A172 (cell line): ENCODE measurements at places on chromosomes 3 and 15. TPM values are rescaled to one million over a fixed set of nuclear protein-coding genes. Genes with fewer than 3 reads are reported as not detected.

GRCh38 chr3:53218131-53218530, 37.7 kb downstream of the TKT start:
- DNase-seq = no peak

The AADACL2 gene
- total RNA-seq = not detected in 2 replicates

The LRTM1 gene
- not detected in 2 replicates for total RNA-seq

GRCh38 chr3:7285505-7285904, 424.6 kb downstream of the GRM7 start:
- no peak for DNase-seq

DNA sequence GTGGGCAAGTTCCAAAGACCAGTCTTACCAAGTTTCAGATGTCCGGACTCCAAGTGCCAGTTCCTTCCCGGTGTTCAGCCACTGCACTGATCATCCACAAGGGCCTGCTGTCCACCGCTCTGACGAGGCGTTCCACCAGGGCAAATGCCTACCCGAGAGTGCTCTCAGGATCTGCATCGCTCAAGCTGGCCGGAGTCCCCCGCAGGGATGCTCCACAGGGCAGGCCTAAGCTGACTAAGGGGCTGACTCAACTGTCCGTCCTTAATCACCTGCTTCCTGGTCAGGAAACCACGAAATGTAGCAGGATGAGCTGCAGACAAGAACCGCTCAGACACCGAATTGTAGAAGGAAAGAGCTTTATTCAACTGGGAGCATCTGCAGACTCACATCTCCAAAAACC, 341.6 kb downstream of the KCNH8 start:
- peak; percentile 60 for DNase-seq

GRCh38 chr3:1766384-1766783, 332.3 kb upstream of the CNTN4 start:
- DNase-seq = no peak

- DNase-seq = no peak
Observed at GRCh38 chr15:50916400-50916799, 7.9 kb downstream of the AP4E1 start.

GRCh38 chr15:101528108-101528916, 38.8 kb upstream of the PCSK6 start:
- no peak for DNase-seq

GRCh38 chr15:101347454-101347853, 52.4 kb upstream of the SNRPA1 start:
- DNase-seq = no peak

- DNase-seq = no peak
Observed at GRCh38 chr15:81882504-81882903, 163.3 kb downstream of the MEX3B start.

GRCh38 chr15:64060716-64061115, 14.4 kb upstream of the DAPK2 start:
- no peak for DNase-seq

- DNase-seq = peak; percentile 95
Observed at GRCh38 chr3:138082085-138082991, 33.1 kb downstream of the DZIP1L start.

- no peak for DNase-seq
Observed at GRCh38 chr3:47270526-47270925, 12.1 kb downstream of the KIF9 start.

The DUOXA1 gene
- total RNA-seq = not detected in 2 replicates

DNA sequence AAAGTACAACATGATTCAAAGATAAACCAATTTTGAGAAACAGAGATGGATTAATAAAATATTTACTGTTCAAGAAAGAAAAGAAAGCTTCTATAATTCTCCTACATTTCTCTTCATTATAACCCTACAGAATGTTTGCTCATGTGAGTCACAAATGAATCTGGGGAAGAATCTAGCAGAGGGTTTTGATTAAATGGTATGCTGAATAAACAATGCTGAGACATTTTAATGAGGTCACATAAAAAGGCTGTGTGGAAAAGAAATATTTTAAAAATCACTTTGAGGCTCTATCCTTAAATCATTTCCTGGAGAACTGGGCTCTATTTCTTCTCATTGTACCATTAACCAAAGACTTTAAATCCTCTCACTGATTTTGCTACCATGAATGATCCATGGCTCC, 727.7 kb downstream of the NTRK3 start:
- peak; percentile 49 for DNase-seq

GRCh38 chr3:1843111-1843510, 255.6 kb upstream of the CNTN4 start:
- no peak for DNase-seq

The RNF7 gene
- total RNA-seq = 143 and 201 TPM in 2 replicates

DNA sequence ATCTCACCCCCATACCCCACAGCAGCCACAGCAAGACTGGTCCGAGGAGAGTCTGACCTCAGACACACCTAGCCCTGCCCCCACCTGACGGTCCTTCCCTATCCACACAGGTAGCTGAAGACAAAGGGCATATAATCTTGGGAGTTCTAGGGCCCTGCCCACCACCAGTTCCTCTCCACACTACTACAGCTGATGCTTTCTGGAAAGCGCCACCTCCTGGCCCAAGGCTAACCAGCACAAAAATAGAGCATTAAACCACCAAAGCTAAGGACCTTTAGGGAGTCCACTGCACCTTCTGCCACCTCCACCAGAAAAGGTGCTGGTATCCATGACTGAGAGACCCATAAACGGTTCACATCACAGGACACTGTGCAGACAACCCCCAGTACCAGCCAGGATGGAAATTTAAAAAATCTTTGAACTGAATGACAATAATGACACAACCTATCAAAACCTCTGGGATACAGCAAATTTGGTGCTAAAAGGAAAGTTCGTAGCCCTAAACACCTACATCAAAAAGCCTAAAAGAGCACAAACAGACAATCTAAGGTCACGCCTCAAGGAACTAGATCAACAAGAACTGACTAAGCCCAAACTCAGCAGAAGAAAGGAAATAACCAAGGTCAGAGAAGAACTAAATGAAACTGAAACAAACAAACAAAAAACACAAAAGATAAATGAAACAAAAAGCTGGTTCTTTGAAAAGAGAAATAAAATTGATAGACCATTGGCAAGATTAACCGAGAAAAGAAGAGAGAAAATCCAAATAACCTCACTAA, 122.1 kb upstream of the TPRG1 start:
- DNase-seq = no peak

DNA sequence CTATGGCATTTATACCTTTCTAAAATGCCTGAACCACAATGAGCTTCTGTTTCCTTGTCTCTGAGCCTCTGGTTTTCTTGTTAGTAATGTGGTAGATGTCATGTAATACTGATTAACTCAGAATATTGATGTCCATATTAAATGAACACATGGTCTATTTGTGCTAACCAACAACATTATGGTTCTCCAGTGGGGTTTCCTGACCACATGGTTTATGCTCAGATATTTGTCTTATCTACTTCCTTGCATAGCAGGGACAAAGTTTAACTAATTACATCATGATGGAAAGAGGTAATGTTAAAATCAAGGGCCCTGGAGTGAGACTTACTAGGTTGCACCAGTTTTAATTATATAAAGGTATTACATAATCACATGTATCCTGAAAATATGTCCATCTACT, 62.6 kb upstream of the SCN10A start:
- no peak for DNase-seq

The SGO1 gene
- total RNA-seq = 30.0 and 33.5 TPM in 2 replicates

GRCh38 chr3:186648851-186649250, 8.7 kb downstream of the FETUB start:
- no peak for DNase-seq

GRCh38 chr3:119413603-119414280, 49.7 kb downstream of the TMEM39A start:
- no peak for DNase-seq

GRCh38 chr3:49803465-49804140, 542 bp downstream of the INKA1 start:
- peak; percentile 12 for DNase-seq

DNA sequence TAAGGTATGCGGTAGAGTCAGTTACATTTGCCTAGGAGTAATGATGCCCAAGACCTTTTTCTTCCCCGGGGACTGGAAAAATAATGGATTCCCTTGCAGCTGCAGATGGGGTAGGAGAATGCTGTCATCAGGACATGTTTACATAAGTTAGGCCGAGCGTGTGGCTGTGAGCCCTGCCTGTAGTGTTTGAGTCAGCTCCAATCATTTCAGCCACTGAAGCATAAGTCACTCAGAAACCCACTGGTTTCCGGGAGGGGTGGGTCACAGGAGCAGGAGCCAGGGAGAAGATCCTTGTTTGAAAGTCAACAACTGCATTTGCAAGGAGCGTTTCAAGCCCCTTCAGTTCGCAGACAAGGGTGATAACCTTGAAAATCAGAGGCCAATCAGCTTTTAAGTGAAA, 562.3 kb downstream of the MCTP2 start:
- DNase-seq = peak; percentile 45

- no peak for DNase-seq
Observed at GRCh38 chr3:168241156-168241555, 145.4 kb upstream of the GOLIM4 start.

The LRRC3B gene
- not detected in 2 replicates for total RNA-seq

The ADCY5 gene
- total RNA-seq = 0.84 and 0.90 TPM in 2 replicates

DNA sequence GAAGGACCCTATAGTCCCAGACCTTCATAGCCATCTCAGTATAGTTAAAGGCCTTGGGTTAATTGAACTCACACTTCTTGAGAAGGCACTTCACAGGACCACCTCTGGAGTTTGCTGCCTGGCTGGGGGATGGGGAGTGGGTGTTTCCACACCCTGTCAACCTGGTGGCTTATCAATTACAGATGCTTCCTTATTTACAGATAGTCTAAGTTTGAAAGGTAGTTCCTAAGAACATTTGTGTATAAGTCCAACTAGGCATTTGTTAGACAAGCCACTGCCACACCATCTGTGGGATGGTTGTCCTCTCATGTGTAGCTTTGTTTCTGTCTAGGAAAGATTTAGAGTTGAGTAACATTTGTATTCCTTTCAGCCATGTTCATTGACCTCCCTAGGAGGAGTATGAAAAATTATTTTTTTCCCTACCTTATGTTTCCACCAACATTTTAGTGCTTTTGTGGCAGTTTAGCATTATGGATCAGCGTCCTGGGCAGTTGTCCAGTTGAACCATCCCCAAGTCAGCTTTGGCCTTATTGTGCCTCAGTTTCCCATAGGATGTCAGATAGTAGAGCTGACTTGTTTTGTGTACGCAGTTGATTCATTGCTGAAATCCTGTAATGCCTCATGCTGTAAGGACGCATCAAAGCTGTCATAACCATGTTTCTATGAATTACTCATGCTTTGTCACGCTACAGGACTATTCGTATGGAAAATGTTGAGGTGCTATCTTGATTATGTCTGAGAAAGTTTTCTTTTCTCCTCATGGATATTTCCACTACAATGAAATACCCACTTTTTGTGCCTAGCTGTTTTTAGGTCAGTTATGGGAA, 21.2 kb upstream of the SIAH2 start:
- no peak for DNase-seq

The C3orf85 gene
- total RNA-seq = not detected in 2 replicates

The PIAS1 gene
- total RNA-seq = 6.8 and 12.4 TPM in 2 replicates

GRCh38 chr3:23726811-23727548, 78.8 kb upstream of the UBE2E1 start:
- no peak for DNase-seq
